NCI-H446 treated with DMSO at 0.1 percent for 48 hours (cell line): ENCODE measurements at places on chromosomes 16 and 17.
A peak's percentile ranks its signal among the peaks of the same experiment; 100 is the strongest.

DNA sequence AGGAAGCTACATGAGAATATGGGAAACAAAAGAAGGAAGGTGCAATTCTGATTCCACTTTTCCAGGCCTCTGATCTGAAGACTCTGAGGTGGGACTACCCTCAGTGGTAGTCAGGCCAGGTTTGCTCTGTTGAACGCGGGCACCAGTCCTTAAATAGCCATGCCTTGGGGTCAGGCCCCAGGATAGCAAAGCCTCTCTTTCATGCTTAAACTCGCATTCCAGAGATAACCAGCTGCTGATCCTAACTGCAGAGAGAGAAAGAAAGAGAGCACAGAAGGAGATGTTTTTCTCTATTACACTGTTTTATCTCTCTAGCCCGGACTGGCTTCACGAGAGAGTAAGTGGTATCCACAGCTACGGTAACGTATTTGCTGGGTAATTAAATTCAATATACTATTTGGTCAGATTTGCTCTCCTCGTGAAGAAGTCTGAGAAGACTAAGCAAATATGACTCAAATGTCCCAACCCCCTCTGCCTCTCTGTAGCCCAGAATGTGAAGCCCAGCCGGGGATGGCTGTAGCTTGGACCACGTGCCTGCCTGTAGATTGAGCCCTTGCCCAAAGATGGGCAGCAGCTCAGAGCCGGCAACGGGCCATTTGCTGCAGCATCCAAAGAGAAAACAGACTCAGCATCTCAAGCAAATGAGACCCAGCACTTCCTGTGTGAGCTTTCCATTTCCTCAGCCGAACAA is 122.2 kb downstream of the SMG6 start:
- no peak for DNase-seq

DNA sequence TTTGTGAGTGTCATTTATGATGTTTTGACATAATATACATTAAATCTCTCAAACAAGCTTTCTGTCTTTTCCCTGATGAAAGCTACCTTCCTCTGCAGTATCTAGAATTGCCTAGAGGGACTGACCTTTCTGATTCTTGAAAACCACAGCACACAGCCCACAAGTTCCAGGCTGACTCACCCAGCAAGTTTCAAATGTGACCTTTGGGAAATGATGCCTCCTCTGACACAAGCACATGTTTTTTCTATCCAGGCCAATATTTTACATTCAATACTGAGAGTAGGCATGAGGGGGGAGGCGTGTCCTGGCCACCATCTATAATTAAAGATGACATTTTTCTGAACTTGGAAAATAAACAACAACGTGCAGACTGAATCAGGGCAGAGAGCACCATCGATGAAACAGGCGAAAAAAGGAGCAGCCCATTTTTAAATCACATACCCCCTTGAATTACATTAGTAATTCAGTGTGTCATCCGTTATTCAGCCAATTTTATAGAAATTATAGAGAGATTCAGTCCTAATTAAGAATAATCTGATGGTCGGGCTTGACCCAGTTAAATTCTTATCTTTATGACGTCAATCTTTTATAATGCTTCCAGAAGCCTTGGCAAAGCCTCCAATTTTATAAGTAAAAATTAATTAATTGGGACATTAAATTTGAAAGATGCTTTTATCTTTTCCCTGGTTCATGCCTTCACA is 292.6 kb upstream of the CDH11 start:
- no peak for DNase-seq

- no peak for DNase-seq
These were observed 32.5 kb upstream of the CCR7 start for GRCh38 chr17:40597556-40598300.

DNA sequence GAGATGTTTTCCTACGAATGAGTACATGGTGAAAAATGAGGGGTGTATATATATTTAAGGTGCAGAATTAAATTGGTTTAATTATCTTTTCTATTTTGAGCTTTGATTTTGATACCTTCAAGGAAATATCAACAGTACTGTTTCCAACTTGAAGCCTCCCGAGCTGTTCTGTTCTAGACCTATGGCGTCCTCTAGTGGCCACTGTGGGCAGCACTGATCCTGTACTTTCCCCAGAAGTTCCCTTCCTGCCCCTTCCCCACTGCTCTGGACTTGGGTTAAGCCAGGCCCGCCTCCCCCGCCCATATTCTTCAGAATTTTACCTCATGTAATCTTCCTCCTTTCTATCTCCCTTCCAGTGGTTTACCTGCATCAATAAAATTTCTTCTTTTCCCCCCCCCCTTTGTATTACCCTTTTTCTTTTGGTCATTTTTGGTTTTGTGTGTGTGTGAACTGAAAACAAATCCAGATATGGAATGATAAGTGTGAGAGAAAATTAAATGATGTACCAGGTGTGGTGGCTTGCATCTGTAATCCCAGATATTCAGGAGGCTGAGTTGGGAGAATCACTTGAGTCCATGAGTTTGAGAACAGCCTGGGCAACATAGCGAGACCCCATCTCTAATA is 1643.5 kb downstream of the TP53TG3F start:
- no peak for DNase-seq

DNA sequence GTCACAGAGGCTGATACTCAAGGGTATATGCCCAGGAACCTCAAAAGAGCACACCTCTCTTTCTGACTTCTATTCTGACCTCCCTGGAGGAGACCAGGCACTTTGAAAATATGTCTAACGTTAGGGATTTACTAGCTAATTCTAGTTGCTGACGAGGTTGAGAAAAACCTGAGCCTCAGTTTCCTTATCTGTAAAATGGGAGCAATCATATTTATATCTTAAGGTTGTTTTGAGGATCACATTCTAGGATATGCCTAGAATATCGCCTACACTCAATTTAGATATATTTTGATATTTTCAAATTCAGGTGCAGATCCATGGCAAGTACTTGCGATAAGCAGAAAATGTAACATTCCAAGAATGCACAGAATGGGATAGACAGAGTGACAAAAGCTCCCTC is 425.8 kb downstream of the GRIN2A start:
- DNase-seq: no peak

DNA sequence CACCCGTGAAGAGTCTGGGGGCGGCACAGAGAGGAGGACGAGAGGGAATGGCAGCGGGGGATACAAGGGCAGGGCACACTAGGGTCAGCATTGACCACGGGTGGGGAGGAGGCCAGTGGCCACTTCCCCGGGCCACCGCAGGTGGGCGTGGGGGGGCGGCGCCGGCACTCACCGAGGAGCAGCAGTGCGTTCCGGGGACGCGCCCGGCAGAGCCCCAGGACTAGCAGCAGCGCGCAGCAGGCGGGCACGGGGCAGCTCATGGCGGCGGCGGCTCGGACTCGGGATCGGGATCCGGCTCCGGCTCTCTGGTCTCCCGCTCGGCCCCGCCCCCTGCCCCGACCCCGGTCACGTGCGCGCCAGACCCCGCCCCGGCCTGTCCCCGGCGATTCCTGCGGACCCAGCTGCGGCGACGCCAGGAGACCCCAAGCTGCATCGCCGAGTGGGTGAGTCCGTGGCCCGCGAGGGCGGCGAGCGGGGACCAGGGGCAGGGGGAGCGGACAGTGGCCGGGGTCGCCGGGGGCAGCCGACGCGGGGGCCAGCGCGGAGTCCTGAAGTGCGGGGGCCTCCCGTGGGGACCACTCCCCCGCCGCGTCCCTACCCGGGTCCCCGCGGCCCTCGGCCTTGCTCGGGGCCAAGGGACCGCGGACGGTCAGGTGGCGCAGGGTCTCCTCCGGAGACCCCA is at the start of the genes SGSH and SLC26A11:
Gene SGSH (minus strand): TSS at position 280 of the 682 bp plus-strand sequence. CDS start 20 bp downstream, at position 260.
Gene SLC26A11 (plus strand): TSS at position 374 of the 682 bp plus-strand sequence. CDS start 1,134 bp downstream, outside the sequence.
- DNase-seq: peak; percentile 23

DNA sequence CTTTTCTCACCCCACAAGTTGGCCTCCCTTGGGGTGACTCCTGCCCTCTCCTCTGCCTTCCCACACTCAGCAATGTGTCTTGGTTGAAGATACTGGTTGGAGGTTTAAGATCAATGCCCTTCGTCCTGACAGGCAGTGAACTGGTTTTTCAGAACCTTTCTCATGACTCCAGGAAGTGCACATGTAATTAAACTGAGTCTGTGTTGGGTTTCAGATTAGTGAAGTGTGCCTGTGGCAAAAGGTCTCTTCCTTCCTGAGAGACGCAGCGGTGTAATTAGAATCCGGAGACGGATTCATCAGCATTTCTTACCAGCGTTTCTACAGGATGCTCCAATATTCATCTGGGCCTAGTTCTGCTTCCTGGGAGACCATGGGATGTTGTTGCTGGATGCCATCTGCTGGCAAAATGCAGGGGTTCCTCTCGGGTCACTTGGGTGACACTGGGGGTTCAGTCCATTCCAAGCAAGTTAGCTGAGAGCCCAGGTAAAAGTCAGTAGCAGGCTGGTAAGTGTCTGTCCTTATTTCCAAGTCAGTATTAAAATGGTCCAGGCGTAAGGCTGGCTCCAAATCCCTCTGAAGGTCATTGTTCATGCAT is 233.3 kb downstream of the XYLT1 start:
- DNase-seq: no peak

DNA sequence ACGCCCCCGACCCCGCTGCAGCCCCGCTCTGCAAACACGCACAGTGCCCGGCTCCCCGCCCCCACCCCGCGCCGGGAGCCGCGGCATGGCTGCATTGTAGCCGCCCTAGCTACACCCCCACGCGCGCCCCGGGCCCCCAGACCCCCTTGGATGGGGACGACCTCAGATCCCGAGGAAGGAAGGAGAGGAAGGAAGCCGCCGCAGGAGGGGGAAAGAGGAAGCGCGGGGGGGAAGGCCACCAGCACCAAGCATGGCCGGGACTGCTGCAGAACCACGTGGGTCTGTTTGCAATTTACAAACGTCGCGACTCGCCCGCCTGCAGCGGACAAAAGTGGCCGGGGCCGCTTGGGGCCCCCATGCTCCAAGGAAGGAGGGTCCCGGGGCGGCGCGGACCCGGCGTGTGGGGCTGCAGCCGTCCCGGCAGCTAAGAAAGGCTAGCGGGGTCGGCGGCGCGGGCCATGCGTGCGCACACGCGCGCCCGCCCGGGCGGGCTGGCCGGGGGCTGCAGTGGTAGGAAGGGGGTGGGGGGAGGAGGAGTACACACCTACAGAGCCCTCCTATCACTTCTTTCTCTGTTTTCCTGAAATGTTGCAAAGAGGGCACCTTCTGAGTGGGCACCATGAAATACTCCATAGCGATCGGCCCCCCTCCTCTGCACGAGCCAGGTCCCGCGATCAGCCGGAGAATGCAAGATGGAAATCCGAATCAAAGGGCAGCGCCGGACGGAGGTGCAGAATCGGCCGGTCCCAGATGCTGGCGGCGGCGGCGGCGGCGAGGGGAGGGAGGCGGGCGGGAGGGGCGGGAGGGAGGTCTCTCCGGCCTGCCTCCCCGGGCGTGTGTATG is 488 bp downstream of the TFAP4 start:
- DNase-seq: peak; percentile 9

- no peak for DNase-seq
These were observed 395.0 kb upstream of the RBFOX1 start for GRCh38 chr16:6937641-6938040.

GRCh38 chr17:7511108-7511507 is 26.9 kb downstream of the POLR2A start:
- no peak for DNase-seq

DNA sequence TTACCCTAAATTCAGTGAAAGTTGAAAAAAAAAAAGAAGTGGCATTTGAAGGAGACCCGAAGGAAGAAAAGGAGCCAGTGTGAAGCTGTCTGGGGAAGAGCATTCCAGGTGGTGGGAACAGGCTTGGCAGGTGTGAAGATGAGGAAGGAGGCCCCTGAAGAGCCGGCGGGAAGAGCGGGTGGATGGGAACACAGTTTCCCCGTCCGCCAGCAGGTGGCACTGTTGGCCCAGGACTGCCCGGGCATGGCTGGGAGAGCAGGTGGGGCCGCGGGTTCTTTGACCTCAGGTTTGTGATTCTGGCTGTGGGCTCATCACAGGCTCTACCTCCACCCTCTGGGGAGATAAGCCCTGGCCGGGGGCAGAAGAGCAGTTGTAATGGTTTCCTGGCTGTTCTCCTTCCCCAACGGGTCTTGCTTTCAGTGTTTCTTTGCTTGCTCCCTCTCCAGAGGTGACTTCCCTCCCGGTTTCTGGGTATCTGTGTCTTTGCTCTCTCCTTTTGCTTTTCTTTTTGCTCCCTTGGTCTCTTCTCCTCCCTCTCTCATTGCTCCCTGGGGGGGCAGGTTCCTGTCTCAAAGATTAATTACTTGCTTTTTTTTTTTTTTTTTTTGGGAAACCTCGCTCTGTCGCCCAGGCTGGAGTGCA is 32.3 kb downstream of the RAP1GAP2 start:
- DNase-seq: no peak

GRCh38 chr16:66030036-66030435 is 336.5 kb upstream of the CDH5 start:
- no peak for DNase-seq
